CD4-positive, alpha-beta T cell treated with Interleukin-12 subunit alpha and Interleukin-12 subunit beta, for 1 hour (primary cell): ENCODE measurements at places on chromosomes 12 and 14.
A peak's percentile ranks its signal among the peaks of the same experiment; 100 is the strongest.

- DNase-seq: no peak
Measured at GRCh38 chr12:25278269-25278668, 27.5 kb upstream of the KRAS start.

GRCh38 chr12:1531654-1532374, 62.6 kb downstream of the FBXL14 start:
- DNase-seq: no peak

GRCh38 chr12:48037267-48037915, 33.1 kb upstream of the COL2A1 start:
- DNase-seq: no peak

- DNase-seq: no peak
Measured at GRCh38 chr12:113049976-113050742, 6.4 kb upstream of the DTX1 start.

- DNase-seq: no peak
Measured at GRCh38 chr14:87869619-87870583, 123.1 kb downstream of the GALC start.

- no peak for DNase-seq
Measured at GRCh38 chr12:126782083-126782482, 1484.9 kb upstream of the TMEM132C start.

- no peak for DNase-seq
Measured at GRCh38 chr14:49303946-49304516, 282.1 kb downstream of the RPS29 start.

DNA sequence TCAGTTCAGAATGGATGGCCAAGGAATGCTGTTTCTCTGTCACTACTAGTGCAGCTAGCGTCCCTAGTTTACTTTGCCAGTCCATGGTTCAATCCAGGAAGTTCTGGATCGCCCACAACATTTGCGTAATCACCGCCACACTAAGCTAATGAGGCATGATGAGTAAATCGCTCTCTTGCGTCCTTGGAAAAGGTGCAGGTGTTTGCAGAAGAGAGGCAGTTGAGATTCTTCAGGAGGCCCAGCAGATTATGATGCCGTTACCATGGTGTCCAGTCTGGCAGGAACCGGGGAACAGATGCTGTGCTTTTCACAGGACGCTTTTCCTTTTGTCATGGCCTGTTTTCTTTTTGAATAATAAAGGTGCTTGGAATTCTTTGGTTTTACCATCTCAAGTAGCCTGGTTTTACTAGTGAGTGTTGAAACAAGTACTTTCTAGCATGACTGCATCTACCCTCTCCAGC, 9.0 kb downstream of the TPH2 start:
- no peak for DNase-seq

GRCh38 chr12:117685110-117685926, 283.5 kb downstream of the KSR2 start:
- DNase-seq: no peak

GRCh38 chr12:81128930-81129554, 51.2 kb downstream of the ACSS3 start:
- peak; percentile 1 for DNase-seq

DNA sequence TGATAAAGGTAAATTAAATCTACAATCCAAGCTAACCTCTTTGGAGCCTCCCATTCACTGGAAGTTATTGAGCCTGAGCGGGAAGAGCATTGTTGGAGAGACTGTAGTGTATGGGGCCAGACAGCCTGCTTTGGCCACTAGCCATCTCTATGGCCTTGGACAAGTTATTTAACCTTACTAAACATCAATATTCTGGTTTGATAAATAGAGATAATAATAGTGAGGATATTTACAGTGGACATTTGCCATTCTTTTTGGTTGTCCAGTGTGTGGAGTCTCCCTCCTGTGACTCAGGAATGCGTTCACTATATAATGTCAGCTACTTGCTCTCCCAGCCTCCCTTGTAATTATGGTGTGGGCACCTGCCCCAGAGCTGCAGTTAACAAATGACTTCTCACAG, 216.1 kb downstream of the SLC38A4 start:
- DNase-seq: no peak

DNA sequence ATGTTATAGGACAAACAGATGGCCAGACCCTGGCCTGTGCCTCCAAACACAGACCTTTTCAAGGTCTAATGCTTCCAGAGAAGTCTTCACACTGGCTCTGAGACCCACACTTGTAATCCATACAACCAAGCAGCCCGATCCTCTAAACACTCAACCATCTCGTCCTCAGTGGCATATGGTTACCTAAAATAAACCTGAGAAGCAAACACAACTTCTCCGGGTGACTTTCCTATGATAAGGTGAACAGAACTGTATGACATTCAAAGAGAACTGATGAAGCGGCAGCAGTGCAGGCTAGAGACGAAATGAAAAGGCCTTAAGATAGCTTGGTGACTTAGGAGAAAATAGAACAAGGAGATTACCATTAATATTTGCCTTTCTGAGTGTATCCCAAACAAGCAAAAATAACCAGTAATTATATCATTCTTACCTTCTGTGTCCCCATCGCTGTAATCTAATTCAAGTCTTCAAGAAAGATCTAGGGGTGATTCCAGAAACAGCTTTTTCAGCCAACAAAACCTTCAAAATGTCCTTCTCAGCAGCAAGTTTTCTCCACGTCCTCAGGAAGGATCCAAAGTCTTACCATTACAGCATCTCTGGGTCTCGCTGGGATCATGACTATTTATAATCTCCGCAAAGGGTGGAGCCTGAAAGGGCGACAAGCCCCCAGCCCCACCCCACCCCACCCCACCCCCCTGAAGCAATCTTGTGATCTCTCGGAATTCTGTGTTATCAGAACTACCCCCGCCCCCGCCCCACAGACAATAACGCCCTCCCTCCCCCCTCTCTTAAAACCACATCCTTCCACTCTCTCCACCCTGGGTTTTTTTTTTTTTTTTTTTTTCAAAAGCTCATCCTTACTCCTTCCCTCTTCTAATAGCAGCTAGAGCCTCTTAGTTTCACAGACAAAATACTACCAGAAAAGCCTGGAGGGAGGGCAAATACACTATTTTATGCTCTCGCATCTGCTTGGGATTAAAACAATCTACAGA, at the start of gene SLC2A3:
Gene SLC2A3, minus strand, starts transcription at position 598 of the 992 bp plus-strand sequence. Its CDS starts 153 bp downstream, at position 445.
- DNase-seq: peak; percentile 94

DNA sequence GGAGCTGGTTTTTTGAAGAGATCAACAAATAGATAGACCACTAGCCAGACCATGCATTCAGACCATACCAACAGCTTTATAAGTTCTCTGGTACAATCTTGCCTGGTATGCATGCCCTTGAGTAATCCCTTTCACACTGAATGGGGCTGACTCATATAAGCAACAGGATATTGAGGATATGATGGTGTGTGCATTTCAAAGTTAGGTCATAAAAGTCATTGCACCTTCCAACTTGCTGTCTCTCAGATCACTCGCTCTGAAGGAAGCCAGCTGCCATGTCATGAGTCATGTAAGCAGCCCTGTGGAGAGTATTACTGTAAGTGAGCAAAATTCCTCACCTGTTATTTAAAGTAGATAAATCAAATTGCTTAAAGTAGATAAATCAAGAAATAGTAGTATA, 45.0 kb upstream of the OR6J1 start:
- DNase-seq: no peak

DNA sequence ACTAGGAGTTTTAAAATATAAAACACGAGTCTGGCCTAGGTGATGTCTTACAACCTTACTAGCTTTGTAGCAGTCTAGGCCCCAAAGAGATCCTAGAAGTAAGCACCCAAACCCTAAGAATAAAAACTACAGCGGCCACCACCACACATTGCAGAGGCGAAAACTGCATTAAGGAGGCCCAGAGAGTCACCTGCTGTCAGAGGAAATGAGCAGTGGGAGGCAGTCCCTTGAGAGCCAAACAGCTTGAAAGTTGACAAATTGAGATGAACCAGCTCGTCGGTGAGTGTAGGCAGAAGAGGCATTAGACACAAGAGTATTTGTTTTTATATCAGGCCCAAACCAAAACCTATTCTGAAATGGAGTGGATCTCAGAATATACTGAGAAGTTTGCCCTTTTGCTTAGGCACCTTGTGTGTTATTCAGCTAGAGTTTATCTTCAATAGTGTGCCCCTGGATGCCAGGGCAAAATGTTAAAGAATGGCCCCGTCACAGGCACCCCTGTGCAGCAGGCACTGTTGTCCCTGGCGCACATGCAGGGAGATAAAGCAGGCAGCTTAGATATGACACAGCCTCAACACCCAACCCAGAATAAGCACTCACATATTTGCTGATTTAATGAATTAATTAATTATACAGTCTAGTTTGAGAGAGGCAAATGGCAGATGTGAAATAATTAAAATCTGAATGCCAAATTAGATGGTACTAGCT, 56.7 kb downstream of the TTC7B start:
- peak; percentile 7 for DNase-seq

GRCh38 chr14:90630171-90630806, 185.9 kb downstream of the TTC7B start:
- DNase-seq: no peak

DNA sequence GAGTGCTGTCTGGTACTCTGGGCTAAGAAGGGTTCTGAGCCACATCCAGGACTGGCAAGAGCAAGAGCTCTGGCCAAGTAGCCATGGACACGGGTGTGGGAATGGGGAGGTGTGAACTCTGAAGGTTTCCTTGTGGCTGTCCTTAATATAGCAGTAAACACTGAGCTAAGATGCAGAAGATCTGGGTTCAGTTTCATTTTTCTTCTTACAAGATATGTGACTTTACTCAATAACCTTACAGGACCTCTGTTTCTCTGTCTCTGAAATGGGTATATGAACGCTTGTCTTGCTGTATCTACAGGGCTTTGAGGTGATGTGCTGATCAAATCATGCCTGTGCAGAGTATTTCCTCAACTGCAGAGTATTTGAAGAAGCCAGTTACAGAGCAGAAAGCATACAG, 521.2 kb downstream of the VRK1 start:
- no peak for DNase-seq

DNA sequence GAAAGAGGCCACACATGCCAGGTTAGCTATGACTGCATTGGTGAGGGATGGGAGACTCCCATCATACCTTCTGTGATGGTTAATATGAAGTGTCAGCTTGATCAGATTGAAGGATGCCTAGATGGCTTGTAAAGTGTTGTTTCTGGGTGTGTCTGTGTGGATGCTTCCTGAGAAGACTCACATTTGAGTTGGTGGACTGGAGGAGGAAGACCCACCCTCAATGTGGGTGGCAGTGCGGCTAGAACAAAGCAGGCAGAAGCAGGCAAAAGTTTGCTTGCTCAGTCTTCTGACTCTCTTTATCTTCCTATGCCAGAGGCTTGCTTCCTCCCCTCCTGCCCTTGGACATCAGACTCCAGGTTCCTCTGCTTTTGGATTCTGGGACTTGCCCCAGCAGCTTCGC, 88.2 kb downstream of the SSPN start:
- no peak for DNase-seq

DNA sequence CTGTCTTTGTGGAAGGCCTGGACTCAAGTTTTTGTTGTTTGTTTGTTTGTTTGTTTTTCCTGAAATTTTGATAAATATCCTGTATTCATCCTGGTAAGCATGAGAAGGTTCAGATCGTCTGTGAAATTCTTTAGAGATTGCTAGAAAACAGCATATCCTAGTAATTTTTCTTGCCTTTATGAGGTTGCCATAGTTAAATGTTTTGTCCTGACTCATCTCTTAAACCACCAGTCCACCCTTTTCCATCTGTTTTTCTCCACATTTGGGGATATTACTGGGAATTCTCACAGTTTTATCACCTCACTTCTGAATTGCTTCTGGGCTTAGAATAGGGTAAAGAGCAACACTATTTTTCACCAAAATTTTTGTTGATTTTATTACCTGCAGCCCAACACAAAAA, 248.3 kb downstream of the FBXL14 start:
- no peak for DNase-seq

DNA sequence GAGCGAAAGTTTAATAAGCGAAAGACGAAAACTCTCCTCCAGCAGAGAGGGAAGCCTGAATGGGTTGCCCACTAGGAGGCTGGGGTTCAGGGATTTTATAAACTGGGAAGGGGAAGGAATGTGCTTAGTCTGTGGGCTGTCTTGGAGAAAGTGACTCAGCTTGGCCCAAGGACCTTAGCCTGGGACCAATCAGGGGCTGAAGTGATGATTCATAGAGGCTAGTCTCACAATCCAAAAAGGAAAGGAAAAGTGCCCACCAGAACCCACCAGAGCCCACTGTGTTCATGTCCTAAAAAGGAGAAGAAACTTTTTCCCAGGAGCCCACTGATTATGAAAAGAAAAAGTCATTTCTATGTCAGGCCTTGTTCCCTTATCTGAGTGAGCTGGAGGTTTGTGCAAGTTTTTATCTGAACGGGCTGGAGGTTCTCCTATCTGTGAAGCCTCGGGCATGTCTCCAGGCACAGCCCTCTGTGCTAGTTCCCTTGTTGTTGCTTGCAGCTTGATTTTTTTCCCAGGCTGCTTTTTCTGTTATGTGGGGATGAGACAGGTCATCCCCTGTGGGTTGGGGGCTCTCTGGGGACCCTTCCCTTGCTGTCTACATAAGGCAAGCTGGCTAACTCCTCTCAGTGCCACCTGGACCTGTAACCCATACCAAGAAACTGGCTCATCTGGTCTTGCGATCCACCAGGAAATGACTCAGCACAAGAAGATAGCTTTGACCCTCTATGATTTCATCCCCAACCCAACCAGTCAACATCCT, 8.3 kb upstream of the GOLGA5 start:
- no peak for DNase-seq

DNA sequence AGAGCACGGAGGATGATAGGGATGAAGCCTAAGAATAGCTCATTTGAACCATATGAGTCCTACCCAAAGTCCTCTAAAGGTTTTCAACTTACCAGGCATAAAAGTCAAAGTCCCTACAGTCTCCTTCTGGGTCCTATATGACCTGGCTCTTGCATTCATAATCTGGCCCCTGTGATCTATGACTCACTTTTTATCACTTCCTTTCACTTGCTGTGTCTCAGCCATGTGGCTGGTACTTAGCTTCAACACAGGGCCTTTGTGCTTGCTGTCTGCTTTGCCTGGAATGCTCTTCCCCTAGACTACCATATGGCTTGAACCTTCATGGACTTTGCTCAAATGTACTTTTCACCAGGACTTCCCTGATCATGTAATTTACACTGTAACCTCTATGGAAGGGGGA, 137.6 kb upstream of the TMTC1 start:
- DNase-seq: no peak

GRCh38 chr14:44316647-44317440, 190.2 kb downstream of the FSCB start:
- no peak for DNase-seq

DNA sequence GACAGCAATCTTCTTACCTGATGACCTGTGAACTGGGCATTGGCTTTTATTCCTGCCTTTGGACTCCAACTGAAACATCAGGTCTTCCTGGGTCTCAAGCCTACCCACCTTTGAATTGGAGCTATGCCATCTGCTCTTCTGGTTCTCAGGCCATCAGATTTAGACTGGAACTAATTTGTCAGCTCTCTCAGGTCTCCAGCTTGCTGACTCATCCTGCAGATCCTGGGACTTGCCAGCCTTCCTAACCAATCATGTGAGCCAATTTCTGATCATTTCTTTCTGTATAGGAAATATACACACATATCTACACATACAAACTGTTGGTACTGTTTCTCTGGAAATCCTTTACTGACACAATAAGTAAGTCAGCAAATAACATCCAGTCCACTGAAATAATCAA, 65.3 kb upstream of the TSPAN8 start:
- DNase-seq: no peak
